ENCODE measurements at places on chromosomes 2 and 18.

- DNase-seq, result no peak
Measured at GRCh38 chr2:30588994-30589393, 141.9 kb downstream of the LCLAT1 start.

DNA sequence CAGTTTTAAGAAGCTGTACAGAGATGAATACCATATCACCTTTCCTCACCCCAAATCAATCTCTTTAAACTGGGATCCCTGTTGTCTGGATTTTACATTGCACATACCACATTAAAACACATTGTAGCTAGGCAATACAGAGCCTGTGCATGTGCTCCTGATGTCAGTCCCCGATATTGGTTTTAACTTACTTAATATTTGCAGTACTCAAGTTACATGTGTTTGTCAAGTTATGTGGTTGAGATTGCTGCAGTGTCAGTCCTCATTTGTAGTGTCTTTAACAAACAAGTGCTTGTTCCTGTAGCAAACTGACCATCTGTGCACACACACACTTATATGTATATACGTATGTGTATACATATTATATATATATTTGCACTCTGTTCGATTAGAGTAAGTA, 10.4 kb upstream of the UBE2E3 start:
- no peak for DNase-seq

- DNase-seq, result no peak
Measured at GRCh38 chr2:39469807-39470206, 32.7 kb upstream of the MAP4K3 start.

DNA sequence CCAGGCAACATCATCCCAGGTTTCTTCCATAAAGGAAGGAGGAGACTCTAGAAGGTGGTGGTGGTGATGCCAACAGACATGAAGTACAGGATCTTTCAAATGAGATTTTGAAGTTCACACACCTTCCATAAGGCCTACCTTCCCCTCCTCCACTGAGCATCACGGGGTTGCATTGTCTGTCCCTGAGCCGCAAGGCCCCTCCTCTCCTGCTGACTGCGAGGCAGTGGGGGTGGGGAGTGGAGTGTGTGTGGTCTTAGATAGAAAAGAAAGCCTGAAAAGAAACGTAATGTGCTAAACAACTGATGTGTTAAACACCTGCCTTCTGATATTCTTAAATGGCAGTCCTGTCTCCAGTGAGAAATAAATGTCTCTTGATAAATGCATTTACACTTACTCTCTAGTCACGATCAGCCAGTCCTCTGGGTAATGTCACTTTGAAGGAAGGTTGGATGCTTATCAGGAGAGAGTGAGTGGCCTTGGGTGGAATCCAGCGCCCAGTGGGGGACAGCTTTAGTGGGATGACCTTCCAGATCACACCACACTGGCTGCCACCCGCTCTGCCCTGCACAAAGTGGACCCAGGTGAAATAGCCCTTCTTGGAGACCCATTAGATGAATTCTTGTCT, 5.5 kb upstream of the SCYGR5 start:
- DNase-seq, result no peak

- no peak for DNase-seq
Measured at GRCh38 chr2:110116033-110116710, 550 bp upstream of the MALL start.

All from stimulated activated CD8-positive, alpha-beta memory T cell treated with anti-CD3 and anti-CD28 coated beads, Interleukin-2, amount 100 ng/mL, for 1 hour (primary cell).